NCI-H1105 (cell line): ENCODE measurements at places on chromosomes 12 and 14.

DNA sequence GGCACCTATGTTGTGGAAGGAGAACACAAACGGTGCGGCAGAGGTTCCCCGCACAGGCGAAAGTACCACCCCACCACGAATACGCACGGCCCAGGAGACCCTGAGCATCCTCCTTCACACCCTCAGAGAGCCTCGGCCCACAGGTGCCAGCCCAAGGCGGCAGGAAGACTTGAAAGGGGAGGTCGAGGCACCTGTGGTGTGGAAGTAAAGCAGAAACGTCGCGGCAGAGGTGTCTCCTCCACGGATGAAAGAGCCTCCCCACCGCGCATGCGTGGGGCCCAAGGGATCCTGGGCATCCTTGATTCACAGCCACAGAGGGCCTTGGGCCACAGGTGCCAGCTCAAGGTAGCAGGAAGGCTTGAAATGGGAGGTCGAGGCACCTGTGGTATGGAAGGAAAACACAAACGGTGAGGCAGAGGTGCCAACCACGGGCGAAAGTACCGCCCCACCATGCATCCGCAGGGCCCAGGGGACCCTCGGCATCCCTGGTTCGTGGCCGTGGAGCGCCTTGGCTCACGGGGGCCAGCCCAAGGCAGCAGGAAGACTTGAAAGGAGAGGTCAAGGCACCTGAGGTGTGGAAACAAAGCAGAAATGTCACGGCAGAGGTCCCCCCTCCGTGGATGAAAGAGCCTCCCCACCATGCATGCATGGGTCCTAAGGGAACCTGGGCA is 380.1 kb downstream of the ALG10 start:
- DNase-seq: no peak

DNA sequence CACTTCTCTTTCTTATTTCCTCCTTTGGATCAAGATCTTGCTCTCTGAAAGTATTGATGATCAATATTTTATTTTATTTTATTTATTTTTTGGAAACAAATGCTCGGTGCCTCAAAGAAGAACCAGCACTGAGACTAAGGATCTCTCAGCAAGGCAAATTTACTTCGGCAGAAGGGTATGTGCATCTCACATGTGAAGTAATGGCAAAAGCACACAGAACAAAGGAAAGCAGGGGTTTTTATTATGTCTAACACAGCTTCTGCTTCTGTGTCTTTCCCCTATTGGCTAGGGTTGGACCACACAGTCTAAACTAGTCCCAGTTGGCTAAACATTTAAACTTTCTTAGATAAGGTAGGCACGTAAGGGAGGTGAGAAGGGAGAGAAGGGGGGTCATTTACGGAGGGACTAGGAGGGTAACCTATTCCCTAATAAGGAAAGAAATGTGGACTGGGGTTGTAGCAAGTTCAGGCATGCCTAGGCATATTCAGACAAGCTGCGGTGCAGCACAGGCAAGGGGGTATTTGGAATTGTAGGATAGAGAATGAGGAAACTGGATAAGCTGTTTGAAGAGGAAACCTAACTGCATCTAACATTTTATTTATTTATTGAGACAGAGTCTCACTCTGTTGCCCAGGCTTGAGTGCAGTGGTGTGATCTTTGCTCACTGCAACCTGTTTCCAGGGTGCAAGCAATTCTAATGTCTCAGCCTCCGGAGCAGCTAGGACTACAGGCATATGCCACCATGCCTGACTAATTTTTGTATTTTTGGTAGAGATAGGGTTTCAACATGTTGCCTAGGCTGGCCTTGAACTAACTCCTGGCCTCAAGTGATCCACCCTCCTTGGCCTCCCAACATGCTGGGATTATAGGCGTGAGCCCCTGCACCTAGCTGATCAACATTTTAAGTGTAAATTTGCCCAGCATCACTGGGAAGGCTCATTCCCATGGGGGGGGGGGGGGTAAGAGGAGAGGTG is 90.0 kb upstream of the EIF5 start:
- no peak for DNase-seq

- DNase-seq: no peak
These were observed 28.6 kb downstream of the CEP170B start for GRCh38 chr14:104893435-104894207.

DNA sequence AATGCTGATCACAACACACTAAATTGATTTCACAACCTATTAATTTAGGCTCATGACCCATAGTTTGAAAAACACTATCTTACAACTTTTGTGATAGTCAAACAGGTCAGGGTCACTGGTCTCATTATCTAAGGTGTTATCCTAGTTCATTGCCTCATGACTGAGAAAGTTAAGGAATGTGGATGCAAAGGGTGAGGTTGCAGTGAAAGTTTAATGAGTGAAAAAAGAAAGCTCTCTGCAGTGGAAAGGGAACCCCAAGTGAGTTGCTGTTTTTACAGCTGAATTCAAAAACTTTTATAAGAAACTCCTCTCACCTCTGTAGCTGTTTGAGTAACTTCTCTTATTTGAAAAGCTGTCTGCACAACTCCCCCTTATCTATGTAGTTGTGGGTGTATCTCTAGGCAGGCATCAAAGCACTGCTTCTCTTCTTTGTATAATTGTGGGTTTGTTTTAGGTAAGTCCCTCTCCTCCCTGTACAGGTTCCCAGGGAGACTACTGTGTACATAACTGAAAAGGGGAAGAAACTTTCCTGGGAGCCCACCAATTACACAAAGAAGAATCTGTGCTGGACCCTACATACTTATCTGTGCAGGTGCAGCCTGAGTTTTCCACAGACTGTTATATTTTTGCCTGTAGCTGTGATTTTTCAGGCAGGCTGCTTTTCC is 18.9 kb downstream of the DNAL1 start:
- DNase-seq: no peak
